ENCODE measurements at places on chromosomes 11 and 22.
A peak's percentile ranks its signal among the peaks of the same experiment; 100 is the strongest.

DNA sequence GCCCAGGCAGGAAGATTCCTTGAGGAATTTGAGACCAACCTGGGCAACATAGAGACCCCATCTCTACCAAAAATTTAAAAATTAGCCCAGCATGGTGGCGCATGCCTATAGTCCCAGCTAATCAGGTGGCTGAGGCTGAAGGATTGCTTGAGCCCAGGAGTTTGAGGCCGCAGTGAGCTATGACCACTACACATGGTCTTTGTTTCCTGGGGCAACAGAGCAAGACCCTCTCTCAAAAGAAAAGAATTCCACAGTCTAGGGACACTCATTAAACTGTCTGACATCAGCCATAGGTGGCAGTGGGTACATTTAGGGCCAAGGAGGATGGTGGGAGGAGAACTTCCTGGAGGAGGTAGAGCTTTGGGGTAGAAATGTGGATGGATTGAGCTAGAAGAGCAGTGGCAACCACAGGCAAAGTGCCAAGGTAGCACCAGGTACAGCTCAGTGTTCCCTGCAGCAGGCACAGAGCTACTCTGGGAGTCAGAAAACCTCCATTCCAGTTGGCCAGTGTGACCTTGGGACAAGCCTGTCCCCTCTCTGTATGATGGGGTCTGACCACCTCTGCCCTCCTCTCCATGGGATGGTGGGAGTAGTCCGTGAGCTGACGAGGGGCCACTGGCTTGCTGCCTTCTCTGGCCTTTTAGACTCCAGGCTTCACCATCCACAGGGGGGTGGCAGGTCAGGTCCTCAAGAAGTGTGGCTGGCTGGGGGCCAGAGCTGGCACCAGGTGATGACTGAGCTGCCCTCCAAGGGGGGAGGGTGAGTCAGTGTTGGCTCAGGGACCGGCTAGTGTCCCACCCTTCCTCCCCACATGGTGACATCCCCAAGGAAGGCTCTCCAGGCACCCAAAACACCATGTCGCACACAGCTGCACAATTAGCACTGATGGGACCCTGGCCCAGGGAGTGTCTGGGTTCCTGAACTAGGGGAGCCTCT is 3.7 kb upstream of the CLCF1 start:
- no peak for DNase-seq

GRCh38 chr11:100824041-100824809 is 137.1 kb downstream of the ARHGAP42 start:
- DNase-seq, result peak; percentile 16

DNA sequence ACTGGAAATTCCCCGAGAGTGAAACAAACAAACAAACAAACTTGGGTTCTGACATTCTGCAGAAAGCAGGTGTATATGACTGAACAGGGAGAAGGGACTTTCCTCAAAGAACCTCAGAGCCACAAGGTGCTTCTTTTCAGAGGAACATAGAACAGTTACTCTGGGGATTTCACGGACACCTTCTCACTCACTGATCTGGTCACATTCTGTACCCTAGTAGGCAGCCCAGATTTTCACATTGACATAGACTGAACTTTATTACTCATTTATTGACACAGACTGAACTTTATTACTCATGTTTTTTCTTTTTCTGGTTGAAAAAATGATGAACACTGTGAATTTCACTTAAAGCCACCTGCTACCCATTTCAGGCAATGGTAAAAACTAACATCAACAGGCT is 263.0 kb downstream of the OPCML start:
- DNase-seq, result no peak

DNA sequence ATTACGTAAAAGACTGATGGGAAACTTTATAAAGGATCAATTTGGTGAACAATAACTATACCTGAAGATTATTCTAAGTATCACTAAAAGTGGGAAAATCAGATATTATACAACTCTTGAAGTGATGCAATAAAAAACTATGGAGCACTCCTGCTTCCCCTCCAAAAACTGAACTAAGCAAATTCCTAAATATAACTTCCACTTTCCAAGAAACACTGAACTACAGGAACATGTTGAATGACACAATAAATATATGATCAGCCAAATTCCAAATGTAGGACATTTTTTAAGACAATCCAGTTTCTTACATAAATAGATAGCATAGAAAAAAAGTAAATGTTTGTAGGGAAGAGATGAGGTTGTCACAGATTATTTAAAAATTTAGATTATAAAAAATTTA is 102.1 kb upstream of the APOA1 start:
- DNase-seq, result no peak

GRCh38 chr22:33018232-33018864 is 39.8 kb downstream of the SYN3 start:
- peak; percentile 70 for DNase-seq

GRCh38 chr11:108616549-108616948 is 23.0 kb upstream of the EXPH5 start:
- DNase-seq, result peak; percentile 85

DNA sequence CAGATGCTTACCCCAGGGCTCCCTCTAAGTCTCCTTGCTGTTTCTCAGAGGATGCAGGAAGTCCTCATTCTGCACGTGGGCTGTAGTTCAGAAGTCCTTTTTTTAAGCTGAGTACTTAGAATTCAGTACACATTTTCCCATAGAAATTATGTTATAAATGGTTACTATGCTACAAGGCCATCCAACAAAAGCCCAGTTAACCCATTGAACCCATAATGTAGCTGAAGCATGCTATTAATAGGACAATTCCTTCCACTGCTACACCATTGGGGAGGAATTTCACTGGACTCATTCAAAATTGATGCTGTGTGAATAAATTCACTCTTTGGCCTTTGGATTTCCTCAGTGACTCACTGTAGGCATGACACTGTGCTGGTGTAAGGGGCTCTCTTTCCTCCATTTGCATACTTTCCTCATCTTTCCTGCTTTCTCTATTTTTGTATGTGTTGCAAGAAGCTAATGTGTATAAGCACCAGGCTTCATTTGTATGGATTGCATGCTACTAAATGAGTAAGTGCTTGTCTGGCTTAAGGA is 148.0 kb downstream of the NTM start:
- peak; percentile 47 for DNase-seq

DNA sequence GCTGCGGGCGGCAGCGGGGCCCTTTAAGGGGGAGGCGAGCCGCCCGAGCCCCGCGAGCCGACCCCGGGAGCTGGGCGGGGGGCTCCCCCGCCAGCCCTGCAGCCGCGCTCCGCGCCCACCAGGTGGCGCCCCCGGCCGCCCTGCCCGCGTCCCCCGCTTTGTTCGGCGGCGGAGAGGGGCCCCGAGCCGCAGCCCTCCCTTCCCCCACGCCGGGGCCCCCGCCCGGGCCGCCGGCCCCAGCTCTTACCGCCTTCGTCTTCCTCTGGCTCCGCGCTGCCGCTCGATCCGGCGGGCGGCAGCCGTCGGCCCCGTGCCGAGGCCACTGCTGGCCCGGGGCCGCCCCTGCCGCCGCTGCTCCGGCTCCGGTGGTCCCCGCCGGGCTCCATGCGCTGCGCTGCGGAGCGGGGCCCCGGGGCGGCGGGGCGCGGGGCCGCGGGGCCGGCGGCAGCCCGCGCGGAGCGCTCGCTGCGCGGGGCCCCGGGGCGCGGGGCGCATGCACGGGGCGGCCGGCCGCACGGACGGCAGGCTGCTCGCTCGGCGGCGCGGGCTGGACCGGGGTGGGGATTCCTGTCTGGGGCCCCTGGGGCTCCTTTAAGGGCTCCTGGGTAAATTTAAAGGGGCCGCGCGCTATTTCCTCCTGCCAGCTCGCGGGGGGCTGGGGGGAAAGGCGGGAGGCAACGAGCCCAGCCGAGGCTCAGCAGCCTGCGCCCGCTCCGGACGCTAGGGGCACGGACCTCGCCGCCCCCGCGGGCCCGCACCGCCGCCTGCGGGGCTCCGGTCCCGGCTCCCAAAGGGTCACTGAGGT is at the start of gene ZFTA:
TSS of gene ZFTA (minus strand) at position 539 of the 805 bp plus-strand sequence. CDS start at position 386, 153 bp downstream.
- DNase-seq, result peak; percentile 84

DNA sequence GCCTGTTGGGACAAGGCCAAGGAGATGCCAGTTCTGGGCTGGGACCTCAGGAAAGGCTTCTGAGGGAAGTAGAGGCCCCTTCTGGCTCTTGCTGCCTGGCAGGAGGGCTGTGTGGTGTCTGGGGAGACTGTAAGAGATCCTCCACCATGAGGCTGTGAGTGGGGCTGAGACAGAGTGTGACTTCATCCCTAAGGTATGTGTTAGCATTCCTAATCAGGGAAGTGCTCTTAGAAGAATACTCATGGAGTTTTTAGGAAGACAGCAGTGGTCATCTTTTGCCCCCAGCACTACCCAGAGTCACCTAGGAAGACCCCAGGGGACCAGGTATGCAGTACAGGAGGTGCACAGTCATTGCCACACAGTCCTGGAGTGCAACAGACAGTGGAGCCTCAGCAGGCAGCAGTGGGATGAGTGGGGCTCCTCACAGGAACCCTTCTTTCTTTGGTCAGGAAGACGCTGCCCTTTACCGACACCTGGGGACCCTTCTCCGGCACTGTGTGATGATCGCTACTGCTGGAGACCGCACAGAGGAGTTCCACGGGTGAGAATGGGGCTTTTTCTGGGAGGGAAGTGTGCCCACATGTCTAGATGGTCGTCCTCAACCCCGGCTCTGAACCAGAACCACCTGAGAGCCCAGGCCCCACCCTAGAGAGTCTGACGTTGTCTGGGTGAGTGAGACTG is 2.8 kb downstream of the RIC8A start:
- peak; percentile 79 for DNase-seq

DNA sequence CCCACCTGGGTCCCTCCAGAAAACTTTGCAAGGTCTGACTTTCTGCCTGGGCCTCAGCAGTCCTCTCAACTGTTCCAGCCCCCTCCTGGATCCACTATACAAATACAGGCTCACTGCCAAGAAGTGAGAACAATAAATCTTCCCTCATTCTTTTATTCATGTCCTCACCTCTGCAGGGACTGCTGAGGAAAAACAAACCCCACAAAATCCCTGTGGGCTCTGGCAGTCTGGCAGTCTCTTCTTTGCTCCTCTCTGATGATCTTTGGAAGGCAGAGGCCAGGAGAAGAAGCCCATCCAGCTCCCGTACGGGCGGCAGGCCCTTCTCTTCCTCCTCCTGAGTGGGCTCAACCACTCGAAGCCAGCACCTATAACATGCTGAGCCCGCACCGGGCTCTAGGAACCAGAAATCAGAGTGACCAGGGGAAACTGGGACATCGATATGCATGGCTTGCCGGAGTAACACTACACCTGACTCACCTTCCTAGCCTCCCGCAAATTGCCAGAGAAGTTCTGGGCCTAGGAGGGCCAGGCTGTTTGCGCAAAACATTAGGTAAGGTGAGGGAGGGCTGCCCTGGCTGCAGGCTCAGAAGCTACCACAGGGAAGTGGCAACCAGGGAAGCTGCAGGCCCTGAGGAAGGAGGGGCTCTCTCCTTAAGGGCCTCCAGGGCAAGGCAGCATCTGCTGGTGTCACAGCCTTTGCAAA is 24.2 kb downstream of the TMPRSS5 start:
- DNase-seq, result peak; percentile 57
